ENCODE measurements at places on chromosomes 2 and 18.

- no peak for DNase-seq
These were observed 52.9 kb downstream of the MRPL33 start for GRCh38 chr2:27824401-27824800.

- no peak for DNase-seq
These were observed 6.0 kb upstream of the GLI2 start for GRCh38 chr2:120729406-120730399.

DNA sequence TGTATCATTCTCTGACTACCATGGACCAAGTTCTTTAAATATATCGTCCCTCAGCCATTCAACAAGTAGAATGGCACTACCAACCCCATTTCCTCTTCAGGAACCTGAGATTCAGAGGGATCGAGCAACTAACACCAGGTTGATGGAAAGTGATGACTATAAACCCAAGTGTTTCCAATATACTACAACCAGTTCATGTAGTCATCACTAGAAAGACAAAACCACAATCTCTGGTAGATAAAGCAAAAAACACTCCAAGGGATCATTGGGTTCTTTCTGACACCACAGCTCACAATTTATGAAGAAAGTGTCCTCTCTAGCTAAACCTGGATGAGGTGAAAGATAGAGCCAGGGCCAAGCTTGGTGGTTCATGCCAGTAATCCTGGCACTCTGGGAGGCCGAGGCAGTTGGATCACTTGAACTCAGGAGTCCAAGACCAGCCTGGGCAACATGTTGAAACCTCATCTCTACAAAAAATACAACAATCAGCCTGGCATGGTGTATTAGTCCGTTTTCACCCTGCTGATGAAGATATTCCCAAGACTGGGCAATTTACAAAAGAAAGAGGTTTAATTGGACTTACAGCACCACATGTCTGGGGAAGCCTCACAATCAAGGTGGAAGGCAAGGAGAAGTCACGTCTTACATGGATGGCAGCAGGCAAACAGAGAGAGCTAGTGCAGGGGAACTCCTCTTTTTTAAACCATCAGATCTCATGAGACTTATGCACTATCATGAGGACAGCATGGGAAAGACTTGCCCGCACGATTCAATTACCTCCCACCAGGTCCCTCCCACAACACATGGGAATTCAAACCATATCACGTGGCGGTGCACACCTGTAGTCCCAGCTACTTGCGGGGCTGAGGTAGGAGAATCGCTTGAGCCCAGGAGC, 2.2 kb downstream of the CD226 start:
- DNase-seq: no peak

DNA sequence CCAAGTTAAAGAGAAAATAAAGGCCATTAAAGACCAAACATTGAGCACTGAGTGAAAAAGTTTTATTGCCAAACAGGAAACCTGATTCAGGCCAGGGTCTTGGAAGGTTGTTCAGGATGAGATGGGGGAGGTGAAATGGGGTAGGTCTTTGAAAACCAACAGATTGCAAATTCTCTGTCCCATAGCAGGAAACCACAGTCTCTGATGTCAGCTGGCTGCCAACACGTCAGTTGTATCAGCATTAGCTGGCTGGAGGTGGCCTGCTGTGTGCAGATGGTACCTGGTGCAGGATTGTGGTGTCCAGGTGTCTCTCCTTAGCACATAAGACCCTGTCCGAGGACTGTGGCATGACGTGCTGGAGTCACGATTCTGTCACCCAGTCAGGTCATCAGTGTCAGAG, 106.3 kb downstream of the MSH2 start:
- DNase-seq: no peak

DNA sequence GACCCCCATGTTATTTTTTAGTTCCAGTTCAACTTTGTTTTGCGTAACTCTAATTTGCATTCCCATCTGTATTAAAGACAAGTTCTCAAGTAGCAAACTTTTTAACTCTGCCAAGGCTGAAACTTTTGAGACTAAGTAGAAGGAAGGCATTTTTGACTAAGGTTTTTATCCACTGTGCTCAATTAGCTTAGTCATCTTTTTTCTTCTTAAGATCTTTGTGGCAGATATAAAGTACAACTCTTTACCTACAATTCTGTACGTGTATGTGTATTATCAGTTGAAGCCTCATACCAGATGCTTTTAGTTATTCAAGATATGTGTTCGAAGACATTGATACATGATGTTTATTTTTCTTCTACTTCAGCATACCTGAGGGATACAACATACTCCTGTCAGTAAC, 41.6 kb downstream of the CREB1 start:
- no peak for DNase-seq

DNA sequence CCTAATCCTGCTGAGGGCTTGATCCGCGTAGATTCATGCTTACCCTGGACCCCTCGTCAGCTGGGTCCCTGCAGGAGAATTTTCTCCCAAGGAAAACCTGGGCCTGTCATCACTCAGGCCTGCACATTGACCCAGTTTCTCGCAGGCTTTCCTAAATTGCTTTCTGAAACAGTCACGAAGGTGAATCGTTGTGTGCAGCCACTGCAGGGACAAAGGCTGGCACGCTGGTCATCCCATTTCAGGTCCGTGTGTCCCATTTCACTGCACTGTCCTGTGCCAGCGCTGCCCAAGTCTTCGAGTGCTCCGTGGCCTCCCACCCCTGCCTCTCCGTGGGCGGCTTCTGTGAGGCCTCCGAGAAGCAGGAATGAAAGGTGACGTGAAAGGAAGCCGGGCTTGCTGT, 62.8 kb upstream of the YWHAQ start:
- DNase-seq: no peak

DNA sequence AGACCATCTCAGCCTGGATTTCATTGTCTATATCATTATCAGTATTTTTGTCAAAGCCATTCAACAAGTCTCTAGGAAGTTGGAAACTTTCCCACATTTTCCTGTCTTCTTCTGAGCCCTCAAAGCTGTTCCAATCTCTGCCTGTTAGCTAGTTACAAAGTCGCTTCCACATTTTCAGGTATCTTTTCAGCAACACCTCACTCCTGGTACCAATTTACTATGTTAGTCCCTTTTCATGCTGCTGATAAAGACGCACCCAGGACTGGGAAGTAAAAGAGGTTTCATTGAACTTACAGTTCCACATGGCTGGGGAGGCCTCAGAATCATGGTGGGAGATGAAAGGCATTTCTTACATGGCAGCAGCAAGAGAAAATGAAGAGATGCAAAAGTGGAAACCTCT, 9.3 kb upstream of the FIGLA start:
- DNase-seq: no peak

DNA sequence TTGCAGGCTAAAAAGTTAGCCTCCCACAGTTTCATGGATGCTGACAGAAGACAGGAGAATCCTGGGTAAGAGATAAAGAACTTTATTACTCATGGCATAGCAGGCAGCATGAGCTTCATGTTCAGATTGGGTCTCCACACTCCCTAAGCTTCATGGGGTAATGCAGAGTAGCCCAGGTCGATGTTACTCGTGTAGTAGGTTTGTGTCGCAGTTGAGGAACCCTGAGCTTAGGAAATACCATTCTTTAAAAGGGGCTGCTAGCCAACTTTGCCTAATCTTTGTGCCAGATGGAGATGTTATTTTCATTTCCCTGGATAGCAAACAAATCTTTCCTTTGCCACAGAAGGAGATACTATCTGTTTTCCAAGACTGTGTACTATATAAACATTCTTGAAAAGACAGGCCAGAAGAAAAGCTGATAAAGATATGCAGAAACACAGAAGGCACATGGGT, 117.6 kb downstream of the LTBP1 start:
- DNase-seq: no peak

GRCh38 chr2:34736482-34736881, 1137.4 kb upstream of the FAM98A start:
- no peak for DNase-seq

DNA sequence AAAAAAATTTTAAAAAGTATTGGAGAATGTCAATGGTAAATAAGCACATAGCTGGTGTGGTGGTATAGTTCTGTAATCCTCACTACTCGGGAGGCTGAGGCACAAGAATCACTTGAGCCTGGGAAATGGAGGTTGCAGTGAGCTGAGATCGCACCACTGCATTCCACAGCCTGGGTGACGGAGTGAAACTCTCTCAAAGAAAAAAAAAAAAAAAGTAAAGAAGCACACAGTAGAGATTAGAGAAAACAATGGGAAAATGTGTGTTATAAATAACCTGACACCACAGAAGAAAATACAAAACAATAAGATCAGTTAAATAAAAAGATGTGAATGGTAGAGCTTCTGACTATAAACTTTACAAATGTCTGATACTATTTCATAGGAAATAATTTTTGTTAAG, 163.7 kb upstream of the WDSUB1 start:
- no peak for DNase-seq

GRCh38 chr2:231575612-231576256, 16.9 kb upstream of the TEX44 start:
- no peak for DNase-seq

DNA sequence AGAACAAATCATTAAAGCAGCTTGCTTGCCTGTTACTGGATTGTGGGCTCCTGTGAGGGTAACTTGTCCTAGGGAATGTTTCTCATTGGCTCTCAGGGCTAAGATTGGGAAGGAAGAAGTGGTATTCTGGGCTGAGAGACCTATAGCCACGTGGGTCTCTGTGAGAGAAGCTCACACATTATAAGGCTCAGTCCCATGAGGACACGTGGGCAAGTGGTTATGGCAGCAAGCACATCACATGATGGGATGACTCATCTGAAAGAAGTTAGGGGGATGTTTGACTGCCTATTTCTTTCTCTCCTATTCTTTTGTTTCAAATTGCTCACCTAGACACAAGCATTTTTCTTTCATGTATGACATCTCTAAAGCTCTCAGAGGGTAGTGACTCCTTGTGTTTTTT, 418.0 kb upstream of the ST6GAL2 start:
- DNase-seq: no peak

DNA sequence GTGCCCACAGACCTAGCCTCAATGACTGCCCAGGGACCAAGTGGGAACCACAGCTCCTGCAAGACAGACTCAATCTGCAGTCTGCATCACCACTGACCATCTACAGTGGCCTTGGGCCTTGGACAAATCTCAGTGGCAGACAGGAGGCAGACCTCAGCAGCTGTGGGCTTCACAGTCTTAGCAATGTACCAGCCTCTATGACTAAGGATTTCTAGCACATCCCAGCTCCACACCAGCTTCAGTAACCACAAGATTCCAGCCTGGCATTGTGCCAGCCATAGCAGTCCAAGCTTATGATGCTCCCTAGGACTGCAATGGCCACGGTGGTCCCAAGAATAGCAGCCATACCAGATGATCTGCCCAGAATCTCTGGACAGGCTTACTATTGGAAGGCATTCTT, 19.6 kb upstream of the WDR75 start:
- no peak for DNase-seq

GRCh38 chr2:109637749-109638570, 23.8 kb downstream of the SOWAHC start:
- DNase-seq: no peak

DNA sequence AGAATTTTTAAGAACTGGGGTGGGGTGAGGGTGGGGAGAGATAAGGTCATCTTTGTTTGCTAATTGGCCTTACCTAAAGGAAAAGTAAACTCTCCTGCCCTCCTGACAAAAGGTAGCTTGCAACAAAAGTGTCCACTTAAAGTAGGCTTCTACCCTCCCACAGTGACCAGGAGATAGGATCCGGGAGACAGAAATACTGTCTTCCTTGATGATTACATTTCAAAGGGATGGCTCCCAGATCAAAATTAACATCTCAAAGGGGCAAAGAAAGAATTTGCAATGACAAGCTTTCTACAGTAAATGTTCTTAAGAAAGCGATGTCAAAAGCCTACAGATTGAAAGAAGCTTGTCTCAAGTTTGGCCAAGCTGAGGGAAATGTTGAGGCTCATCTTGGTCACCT, 775.3 kb downstream of the CPS1 start:
- DNase-seq: no peak

DNA sequence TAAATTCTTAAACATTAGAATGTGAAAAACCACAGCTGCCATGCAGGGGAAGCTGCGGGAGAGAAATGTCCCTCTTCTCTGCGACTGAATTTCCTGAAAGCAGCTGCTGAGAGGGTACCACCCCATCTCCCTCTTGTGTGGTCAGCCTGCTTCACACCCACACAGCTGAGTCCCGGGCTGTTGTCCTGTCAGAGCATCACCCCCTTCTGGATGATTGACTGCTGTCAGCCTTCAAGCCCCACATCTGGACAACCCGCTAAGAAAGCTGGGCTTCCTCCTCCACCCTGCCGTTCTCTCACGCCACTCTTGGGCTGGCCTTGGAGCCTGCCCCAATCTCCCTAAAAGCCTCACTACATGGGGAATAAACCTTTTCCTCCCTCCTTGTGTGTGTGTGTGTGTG, 26.0 kb downstream of the SH3YL1 start:
- peak; percentile 63 for DNase-seq

- DNase-seq: no peak
These were observed 90.3 kb upstream of the TMEM17 start for GRCh38 chr2:62596061-62596921.

DNA sequence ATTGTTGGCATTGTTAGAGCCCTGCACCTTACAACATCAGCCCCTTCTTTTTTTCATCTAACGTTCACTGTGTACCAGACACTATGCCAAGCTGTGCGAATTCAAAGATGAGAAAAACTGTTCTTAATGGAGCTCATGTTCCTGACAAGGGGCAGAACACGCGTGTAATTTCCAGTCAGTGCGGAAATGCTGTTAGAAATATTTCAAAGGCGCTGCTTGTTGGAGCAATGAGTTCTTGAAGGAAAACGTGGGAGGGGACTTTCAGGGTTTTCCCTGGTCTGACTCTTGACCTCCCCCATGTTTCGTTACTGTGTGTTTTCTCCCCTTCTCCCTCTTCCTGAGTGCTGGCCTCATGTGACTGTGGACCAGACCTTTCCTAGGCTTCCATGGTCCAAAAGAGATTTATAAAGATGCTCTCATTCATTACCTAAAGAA, 1.5 kb downstream of the MTHFD2 start:
- peak; percentile 17 for DNase-seq

- no peak for DNase-seq
These were observed 453.4 kb upstream of the SLC14A2 start for GRCh38 chr18:45161850-45162249.

- DNase-seq: no peak
These were observed 452.6 kb upstream of the PKDCC start for GRCh38 chr2:41595240-41595639.

DNA sequence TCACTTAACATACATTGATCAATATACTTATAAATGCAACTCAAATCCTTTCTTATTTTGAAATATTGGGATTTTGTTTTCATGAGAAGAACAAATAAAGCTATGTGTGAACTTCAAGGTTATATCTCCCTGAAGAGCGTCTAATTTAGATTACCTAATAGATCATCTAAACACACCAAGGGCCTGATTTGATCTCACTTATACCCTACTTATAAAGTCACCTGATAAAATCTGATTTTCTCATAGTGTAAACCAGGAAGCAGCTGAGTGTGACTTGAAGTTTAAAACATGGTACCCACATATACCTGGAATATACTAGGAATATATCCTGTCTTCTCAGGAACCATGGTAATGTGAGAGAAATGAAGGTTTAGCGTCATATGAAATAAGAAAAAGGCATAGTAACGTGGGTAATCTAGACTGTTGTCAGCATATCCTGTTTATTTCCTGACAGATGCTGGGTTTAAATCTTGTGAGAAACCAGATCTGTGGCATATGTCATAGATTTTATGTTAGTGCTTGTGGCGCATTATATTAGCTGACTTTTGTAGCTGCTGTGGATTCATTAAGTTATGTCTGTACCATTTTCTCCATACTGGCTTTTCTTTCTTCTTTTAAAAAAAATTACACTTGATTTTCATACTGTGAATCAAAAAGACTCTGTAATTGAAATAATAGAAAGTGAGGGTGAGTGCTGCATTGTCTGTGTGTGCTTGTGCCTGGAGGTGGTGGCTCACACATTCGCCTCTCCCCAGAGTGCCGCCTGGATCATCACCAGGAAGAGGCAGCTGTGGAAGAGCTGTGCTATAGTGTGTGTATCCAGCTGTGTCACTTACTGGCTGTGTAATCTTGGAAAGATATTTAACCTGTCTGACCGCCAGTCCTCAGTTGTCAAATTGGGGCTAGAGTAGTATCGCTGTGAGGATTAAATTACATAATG, 164.0 kb downstream of the MYO3B start:
- no peak for DNase-seq
